Cardiac muscle cell (in vitro differentiated cells and primary cell): ENCODE measurements at places on chromosomes 6 and 20.

DNA sequence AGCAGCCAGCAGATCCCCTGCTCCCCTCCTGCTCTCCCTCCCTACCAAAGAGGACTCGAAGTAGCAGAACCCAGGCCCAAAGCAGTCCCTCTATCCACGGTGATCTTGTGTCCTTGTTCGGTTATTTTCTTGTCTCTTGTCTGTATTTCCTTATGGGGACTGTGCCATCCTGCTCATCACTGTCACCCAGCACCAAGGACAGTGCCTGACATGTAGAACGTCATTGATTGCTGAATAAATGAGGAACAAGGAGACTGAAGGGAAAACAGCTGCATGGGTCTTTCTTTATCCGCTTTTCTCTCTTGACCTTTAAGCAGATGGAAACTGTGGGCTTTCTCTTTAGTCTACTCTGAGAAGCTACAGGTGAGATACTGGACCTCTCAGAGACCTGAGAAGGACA is 29.4 kb upstream of the ZNF831 start:
- no peak for DNase-seq

DNA sequence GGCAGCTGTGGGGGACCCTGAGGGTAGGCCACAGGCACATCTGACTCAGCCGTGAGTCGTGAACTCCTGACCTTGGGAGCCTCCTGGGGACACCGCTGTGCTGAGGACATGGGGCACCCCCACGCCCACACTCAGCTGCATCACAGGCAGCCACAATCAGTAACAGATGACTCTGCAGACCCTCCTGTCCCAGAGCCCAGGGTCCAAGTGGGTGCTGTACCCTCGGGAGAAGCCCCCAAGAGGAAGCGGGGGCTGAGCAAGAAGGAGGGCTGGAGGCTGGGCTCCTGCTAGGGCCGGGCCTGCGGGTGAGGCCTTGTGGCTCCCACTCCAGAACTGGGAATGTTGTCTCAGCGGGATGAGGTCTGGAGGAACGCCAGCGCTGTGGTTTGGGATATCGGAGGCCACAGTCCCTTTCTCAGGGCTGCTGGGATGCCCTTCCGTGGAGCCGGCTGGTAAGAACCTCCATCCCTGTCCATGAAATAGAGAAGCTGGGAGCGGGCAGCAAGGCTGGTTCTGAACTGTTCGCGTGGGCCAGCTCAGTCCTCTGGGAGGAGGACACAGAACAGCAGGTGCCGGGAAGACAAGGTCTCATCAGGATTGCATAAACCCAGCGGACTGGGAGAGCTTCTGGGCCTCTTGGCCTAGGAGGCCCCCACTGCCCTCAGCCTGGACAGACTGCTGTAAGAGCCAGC is 3.1 kb upstream of the LAMA5 start:
- no peak for DNase-seq

- DNase-seq: no peak
Observed at GRCh38 chr6:118246406-118246805, 301.7 kb upstream of the PLN start.

DNA sequence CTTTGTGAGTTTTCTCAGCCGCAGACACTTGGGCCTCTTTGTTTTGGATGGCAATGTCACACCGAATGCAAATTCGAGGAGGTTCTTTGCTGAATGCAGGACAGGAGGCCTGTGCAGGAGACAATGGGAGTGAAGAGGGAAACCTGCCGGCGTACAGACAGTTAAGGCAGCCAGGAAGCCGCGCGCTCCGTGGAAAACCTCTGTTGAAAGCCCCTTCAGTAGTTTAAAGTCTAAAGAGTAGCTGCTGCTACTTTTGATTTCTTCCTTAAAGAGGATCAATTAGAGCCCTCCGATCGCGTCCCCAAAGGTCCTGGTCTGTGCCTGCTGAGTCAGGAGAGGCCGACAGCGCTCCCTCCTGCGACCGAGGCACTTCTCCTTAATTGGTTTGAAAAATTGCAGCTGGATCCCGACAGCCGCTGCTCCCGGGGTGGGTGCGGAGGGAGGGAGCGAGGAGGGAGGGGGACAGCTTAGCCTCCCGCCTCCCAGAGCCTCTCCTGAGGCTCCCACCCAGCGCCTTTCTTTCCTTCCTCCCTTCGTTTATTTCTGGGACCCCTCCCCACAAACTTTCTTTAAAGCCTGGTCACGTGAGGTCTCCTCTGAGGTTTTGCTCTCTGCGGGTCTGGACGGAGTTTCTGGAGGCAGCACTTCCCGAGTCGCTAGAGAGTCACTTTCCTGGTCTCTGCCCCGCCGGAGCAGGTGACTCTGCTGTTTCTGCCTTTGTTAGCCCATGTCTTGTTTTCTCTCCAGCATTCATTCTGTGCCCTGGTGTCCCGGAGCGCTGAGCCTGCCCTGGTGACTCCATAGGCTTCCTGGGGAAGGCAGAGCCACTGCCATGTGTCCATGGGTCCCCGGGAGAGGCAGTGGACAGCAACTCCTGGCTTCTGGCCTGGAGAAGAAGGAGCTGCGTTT is 22.3 kb upstream of the RPP40 start:
- DNase-seq: peak; percentile 74

GRCh38 chr6:79307321-79308036 is 73.0 kb upstream of the HMGN3 start:
- no peak for DNase-seq

DNA sequence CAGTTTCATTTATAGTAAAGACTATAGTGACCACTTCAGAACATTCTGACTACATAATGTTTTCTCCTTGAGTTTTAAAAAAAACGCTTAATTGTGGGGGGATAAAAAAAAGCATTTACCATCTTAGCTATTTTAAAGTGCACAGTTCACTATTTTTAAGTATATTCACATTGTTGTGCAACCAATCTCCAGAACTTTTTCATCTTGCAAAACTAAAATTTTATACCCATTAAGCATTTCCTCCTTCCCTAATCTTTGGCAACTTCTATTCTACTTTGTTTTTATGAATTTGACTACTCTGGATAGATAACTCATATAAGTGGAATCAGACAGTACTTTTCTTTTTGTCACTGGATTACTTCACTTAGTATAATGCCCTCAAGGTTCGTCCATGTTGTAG is 62.3 kb downstream of the FKBP5 start:
- DNase-seq: no peak

- DNase-seq: no peak
Observed at GRCh38 chr20:49272654-49273053, 5.2 kb downstream of the ZNFX1 start.

DNA sequence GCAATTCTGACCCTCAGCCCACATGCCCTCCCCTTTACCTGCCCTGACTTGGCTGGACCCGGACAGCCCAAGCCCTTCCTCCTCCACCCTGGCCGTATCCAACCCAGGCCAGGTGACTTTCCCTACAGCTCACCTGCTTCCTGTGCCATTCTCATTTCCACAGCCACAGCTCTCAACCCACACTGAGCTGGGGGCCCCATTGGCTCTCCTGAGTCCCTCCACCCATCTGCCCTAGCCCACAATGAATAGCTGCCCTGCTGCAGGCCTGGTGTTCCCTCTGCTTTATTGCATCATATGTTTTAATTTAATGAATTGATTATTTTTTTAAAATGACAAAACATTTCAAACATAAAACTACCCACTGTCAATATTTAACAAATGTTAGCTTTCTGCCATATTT is 118.5 kb upstream of the BACH2 start:
- DNase-seq: no peak
